ENCODE measurements at places on chromosomes 5 and 9. TPM values are rescaled to one million over a fixed set of nuclear protein-coding genes. Genes with fewer than 3 reads are reported as not detected.

VLDLR gene
- total RNA-seq, result 11.1 TPM

ARID3C gene
- total RNA-seq, result 0.51 TPM

ADAMTS12 gene
- total RNA-seq, result 2.3 TPM

C5orf46 gene
- total RNA-seq, result not detected

PDCD1LG2 gene
- 4.4 TPM for total RNA-seq

AGTPBP1 gene
- 31.6 TPM for total RNA-seq

LEAP2 gene
- total RNA-seq, result 0.17 TPM

SLC45A2 gene
- 0.09 TPM for total RNA-seq

Data from dermis blood vessel endothelial cell (primary cell).